ENCODE measurements at places on chromosomes 12 and 14.

GRCh38 chr14:23401291-23401690, 6.8 kb downstream of the MYH6 start:
- DNase-seq = no peak

DNA sequence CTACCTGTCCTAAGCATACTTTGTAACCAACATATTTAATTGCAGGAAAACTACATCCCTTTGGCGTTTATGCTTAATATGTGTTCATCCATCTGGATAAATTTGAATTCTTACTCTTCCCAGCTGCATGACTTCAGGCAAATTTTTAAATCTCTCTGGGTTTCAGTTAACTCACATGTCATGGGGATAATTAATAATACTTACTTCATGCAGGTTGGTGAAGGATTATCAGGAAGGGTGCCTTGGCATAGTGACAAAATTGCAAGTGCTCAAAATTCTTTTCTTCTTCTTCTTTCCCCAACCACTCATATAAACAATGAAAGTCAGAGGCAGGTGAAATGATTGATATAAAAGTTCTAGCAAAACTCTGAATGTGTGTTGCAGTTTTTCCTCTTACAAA, 15.9 kb downstream of the SYT10 start:
- DNase-seq = no peak

GRCh38 chr12:86521870-86522269, 265.7 kb upstream of the MGAT4C start:
- DNase-seq = no peak

GRCh38 chr14:104386151-104386841, 193.3 kb upstream of the C14orf180 start:
- no peak for DNase-seq

GRCh38 chr14:33622496-33622895, 328.4 kb downstream of the EGLN3 start:
- no peak for DNase-seq

DNA sequence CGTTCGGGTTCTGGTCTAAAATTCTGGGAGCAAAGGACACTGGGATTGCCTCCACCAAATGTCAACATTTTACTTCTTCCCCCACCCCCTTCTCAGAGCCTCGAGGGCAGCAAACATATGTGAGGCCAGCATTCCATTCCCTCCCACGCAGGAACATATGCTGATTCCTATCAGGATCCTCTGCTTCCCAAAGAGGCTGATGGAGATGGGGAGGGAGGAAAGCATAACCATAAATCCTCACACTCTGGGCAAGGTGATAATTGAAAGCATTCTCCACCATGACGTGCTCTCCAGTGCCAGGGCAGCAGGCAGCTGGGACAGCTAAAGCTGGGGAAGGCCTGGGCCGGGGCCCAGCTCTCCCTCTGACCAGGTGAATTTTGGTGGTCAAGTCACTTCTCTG, 395.0 kb downstream of the ZFP36L1 start:
- DNase-seq = no peak

- no peak for DNase-seq
These were observed 188.1 kb downstream of the SNAPC1 start for GRCh38 chr14:61950340-61950739.

DNA sequence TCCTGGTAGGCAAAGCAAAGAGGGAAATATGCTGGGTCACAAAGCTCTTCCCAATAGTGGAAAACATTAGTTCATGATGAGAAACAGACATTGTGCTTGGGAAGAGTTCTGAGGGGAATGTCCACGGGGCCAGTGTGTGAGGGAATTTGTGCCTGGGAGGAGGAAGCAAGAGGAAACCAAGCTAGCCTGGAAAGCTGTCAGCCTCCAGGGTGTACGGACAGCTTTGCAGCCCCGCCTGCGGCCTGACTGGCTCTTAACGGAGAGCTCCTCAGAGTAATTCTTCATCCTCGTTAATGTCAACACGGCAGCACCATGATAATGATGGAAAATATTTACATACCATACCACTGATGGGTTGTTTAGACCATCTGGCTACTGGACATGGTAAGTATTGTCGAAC, 32.4 kb downstream of the PITPNM2 start:
- DNase-seq = no peak

DNA sequence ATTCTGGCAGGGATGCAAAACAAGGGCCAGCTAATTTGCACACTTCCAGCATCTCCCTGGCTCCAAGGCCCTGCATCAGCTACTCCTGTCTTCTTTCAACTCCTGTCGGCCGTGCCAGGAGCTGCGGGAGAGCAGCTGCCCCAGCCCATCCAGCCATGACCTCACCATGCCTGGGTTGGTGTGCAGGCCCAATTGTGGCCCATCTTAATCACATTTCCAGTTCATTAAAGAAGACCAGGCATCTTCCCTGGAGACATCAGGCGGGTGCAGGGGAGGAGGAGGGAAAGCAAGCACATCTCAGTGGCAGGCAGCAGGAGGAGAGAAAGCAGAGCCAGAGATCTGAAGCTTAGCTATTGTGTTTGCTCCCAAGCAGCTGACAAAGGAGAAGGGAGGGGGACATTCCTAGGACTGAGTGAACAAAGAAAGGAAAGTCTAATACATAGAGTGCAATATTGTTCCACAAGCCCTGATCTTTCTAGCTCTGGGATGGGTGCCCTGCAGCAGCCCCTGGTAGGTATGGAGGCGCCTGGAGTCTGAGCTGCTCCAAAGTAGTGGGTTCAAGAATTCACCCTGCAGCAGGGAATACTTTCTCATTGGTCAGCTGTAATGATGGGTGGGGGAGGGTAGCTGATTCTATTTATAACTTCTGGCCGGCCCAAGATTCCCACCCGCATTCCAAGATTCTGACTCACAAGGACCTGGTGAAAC, 40.1 kb downstream of the VWF start:
- DNase-seq = no peak

- DNase-seq = no peak
These were observed 45.7 kb downstream of the TAOK3 start for GRCh38 chr12:118326991-118327390.

DNA sequence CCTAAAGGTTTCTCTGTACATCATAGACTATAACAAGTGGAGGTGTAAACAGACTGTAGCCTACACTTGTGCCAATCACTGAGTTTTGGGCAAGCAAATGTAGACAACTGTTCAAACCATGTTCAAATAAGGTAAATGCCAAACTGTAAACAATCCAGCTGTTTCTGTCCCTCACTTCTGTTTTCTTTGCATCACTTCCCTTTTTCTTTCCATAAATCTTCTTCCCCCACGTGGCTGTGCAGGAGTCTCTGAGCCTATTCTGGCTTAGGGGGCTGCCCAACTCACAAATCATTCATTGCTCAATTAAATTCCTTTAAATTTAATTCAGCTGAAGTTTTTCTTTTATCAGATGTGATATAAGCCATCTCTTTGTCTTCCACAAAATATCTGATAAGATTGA, 65.1 kb upstream of the CPM start:
- no peak for DNase-seq

DNA sequence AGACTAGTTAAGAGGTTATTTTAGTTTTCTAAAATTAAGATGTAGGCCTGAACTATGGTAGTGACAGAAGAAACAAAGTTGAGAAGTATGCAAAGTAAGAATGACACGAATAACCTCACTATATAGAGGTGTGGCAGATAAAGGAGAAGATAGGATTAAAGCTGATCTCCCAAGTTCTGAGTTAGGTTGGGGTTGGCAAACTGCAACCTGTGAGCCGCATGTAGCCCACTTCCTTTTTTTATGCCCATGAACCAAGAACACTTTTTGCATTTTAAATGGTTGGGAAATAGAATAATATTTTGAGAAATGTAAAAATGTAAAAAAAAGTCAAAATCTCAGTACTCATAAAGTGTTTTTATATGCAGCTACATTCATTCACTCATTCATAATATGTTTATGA, 34.3 kb downstream of the KTN1 start:
- no peak for DNase-seq

DNA sequence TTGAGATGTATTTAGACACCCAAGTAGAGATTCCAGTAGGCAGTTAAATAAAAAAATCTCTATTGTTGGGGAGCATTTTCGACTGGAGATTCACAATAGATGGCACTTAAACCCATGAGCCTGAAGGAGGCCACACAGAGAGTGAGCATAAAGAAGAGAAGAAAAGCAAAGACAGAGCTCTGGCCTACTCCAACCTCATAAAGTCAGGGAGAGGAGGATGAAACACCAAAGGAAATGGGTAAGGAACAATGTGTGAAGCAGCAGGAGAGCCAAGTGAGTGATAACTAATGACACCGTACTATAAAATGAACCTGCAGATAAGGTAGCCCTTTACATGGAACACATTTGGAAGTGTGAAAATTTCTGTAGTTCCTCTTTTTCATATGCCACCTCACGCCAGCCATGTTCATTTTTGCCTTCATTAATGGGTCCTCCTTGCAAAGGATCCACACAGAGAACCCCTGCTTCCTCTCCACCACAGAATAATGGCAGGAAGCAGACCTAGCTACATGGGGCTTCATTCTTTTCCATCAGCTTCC, 150.0 kb upstream of the SYT10 start:
- DNase-seq = no peak

- DNase-seq = no peak
These were observed 16.6 kb upstream of the SLC38A2 start for GRCh38 chr12:46389031-46389616.

DNA sequence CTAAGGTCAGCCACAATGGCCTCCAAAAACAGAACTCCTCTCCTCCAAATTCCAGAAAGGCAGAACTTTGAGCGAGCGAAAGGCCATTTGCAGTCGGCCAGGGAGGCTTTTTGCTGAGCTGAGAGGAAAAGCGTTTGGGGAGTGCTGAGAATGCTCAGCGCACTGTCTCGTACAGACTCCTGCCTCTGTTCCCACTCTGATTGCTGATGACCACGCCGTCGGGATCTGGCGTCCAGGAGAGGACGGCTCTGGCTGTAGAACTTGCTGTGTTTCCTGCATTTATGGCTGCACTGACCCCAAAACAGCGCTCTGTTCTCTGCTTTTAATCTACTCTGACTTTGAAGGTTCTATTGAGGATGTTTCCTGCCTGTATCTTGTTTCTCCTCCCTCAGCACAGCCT, 82.4 kb upstream of the WSCD2 start:
- no peak for DNase-seq

DNA sequence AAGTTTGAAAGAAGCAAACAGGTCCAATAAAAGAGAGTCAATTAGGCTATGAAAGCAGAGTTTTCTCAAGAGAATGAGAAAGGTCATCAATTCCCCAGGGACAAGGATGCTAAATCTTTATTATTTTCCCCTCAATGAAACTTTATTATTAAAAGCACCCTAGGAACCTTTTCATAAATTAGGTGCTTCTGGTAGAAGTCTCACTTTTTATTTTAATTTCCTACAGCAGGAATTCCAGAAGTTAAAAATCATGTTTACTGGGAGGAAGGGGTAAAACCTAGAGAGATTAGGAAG, 223.2 kb upstream of the SOX5 start:
- no peak for DNase-seq

DNA sequence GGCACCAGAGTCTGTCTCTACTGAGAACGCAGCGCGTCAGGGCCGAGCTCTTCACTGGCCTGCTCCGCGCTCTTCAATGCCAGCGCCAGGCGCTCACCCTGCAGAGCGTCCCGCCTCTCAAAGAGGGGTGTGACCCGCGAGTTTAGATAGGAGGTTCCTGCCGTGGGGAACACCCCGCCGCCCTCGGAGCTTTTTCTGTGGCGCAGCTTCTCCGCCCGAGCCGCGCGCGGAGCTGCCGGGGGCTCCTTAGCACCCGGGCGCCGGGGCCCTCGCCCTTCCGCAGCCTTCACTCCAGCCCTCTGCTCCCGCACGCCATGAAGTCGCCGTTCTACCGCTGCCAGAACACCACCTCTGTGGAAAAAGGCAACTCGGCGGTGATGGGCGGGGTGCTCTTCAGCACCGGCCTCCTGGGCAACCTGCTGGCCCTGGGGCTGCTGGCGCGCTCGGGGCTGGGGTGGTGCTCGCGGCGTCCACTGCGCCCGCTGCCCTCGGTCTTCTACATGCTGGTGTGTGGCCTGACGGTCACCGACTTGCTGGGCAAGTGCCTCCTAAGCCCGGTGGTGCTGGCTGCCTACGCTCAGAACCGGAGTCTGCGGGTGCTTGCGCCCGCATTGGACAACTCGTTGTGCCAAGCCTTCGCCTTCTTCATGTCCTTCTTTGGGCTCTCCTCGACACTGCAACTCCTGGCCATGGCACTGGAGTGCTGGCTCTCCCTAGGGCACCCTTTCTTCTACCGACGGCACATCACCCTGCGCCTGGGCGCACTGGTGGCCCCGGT, at the start of gene PTGDR:
Gene PTGDR, plus strand, starts transcription at position 198 of the 778 bp plus-strand sequence. Its CDS starts 117 bp downstream, at position 315.
- peak; percentile 86 for DNase-seq

Data from colonic mucosa (tissue), 4 donors.